Activated T-helper 2 cell treated with anti-CD3 and anti-CD28 coated beads, Interferon-gamma antibody, Interleukin-2, Interleukin-4, amounts not matched to agents 10 μg/mL and 5 μg/mL and 100 μg/mL, durations not matched to agents 14 hours and 24 hours and 36 hours (primary cell): ENCODE measurements at places on chromosomes 3 and 15. TPM values are rescaled to one million over a fixed set of nuclear protein-coding genes. Genes with fewer than 3 reads are reported as not detected.

- H3K4me1 ChIP-seq, result peaks cover 9% of the 10 kb centered on the region
- no peak overlapping the region for H3K27ac ChIP-seq
- no peak overlapping the region for H3K4me3 ChIP-seq
- H3K27me3 ChIP-seq, result no peaks in the 10 kb centered on the region
Observed at GRCh38 chr15:72082176-72082575, 35.8 kb downstream of the MYO9A start.

- no peak overlapping the region for H3K27ac ChIP-seq
- H3K4me1 ChIP-seq, result no peaks in the 10 kb centered on the region
- H3K27me3 ChIP-seq, result no peaks in the 10 kb centered on the region
- no peak overlapping the region for H3K4me3 ChIP-seq
- H3K36me3 ChIP-seq, result no peaks in the 10 kb centered on the region
- no peak for DNase-seq
Observed at GRCh38 chr15:79071901-79072300, 18.7 kb downstream of the RASGRF1 start.

GRCh38 chr15:56916825-56917477, 1.5 kb upstream of the TCF12 start:
- no peak for DNase-seq
- H3K27ac ChIP-seq, result no peak overlapping the region
- H3K36me3 ChIP-seq, result peaks cover 13% of the 10 kb centered on the region
- peak overlapping the region; percentile 78 for H3K4me3 ChIP-seq
- H3K27me3 ChIP-seq, result no peaks in the 10 kb centered on the region

DNA sequence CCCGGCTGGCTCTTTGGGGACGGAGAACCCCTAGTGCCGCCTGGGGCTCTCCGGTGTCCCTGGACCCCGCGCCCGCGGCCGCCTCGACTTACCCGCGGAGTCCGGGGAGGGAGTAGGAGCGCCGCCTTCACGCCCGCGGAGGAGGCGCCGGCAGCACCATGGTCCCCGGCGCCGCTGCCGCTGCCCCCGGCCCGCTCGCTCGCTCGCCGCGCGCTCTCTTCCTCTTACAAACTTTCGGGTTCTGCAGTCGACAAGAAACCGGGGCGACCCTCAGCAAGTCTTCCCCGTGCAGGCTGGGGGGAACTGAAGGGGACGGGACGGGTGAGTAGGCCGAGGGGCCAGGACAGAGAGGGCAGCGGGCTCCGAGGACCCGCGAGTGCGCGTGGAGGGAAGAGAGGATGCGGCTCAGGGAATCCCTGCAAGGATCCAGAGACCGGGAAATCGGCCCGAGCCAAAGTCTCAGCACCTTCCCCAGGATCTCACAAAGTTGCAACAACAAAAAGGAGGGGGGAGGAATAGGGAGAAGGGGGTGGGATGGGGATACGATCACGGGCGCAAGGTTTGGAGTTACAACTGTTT, 2.0 kb downstream of the FOXP1 start:
- peak overlapping the region; percentile 91 for H3K4me3 ChIP-seq
- H3K27ac ChIP-seq, result peak overlapping the region; percentile 95
- H3K36me3 ChIP-seq, result peaks cover 17% of the 10 kb centered on the region
- peaks cover 57% of the 10 kb centered on the region for H3K4me1 ChIP-seq
- no peaks in the 10 kb centered on the region for H3K27me3 ChIP-seq

- H3K27ac ChIP-seq, result no peak overlapping the region
- no peak overlapping the region for H3K4me3 ChIP-seq
Observed at GRCh38 chr15:78220713-78221112, 13.7 kb downstream of the ACSBG1 start.

DNA sequence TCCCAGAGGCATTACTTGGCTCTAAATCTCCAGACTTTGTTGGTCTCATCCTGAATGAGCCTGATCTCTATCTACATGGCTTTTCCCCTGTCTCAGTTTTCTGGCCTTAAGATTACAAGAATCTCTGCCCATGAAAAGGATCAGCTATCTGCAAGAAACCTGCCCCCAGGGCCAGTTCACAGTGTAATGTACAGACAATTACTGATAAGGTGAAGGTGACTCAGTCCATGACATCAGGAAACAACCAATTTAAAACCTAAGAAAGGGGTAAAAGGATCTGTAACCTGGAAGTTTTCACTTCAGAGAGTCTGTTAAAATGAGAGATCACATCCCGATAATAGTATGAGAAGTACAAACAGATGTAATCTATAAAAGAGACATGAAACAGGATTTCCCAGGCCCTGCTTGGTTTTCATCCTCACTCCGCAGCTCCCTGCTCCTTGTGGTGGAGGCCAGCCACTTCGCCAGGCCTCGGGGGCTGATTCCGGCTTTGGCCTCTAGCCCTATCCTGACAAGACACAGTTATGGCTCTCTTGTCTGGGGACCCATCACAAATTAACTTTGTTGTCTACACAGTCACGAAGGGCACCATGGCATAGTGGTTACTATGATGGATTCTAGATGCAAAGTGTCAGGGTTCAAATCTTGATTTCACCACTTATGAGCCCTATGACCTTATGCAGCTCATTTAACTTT, 136.9 kb downstream of the THSD4 start:
- H3K27ac ChIP-seq, result no peak overlapping the region
- H3K4me1 ChIP-seq, result no peaks in the 10 kb centered on the region
- H3K4me3 ChIP-seq, result no peak overlapping the region
- no peaks in the 10 kb centered on the region for H3K36me3 ChIP-seq
- H3K27me3 ChIP-seq, result no peaks in the 10 kb centered on the region

DNA sequence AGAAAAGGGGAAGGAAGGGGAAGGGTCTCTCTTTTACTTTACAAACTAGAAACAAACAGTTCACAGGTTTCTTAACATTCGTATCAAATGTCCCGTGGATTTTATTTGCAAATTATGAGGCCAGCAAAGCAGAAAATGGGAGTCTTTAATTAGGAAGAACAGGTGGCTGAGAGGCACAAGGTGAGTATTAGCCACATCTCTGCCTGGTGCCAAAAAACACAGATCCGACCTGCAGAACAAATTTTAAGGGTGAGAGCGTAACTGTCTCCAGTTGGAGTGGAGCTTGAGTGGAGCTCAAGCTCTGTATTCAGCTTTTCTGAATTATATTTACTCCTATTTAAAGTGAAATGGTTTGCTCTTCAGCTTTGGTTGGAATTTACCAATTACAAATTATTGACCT, 1004.9 kb downstream of the FHIT start:
- DNase-seq, result no peak
- H3K36me3 ChIP-seq, result peaks cover 4% of the 10 kb centered on the region
- no peak overlapping the region for H3K4me3 ChIP-seq

Gene CHL1
- not detected in 2 replicates for total RNA-seq

Gene CTDSPL
- 8.7 and 11.8 TPM in 2 replicates for total RNA-seq

DNA sequence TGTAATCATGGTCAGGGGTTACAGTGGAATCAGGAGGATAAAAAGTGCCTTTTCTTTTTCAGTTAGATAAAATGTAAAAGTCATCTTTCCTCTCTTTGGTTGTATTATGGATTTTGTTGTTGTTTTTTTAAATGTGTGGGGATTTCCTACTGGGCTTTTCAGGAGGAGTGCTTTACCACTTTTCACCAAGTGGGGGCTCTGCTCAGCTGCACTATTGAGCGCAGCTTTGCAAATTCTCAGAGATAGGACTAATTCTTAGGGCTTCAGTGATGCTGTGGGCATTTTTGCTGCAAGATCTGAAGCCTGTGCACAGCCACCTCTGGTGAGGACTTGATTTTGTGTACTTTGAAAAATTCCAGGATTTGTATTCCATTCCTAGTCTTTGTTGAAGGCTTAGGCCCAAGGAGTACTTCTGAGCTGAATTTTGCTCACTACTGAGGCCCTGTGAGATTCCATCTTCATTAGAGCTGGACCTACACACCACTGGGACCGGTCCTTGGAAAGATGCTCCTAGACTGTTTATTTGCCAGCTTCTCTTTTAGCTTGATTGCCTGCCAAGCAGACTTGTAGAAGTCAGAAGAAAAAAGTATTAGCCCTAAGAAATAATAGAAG, 7.5 kb downstream of the GNB5 start:
- no peak overlapping the region for H3K27ac ChIP-seq
- H3K4me3 ChIP-seq, result no peak overlapping the region
- no peaks in the 10 kb centered on the region for H3K27me3 ChIP-seq
- H3K4me1 ChIP-seq, result peaks cover 16% of the 10 kb centered on the region

Gene GLCE
- 2.4 and 2.5 TPM in 2 replicates for total RNA-seq

Gene SLC22A14
- not detected in 2 replicates for total RNA-seq

DNA sequence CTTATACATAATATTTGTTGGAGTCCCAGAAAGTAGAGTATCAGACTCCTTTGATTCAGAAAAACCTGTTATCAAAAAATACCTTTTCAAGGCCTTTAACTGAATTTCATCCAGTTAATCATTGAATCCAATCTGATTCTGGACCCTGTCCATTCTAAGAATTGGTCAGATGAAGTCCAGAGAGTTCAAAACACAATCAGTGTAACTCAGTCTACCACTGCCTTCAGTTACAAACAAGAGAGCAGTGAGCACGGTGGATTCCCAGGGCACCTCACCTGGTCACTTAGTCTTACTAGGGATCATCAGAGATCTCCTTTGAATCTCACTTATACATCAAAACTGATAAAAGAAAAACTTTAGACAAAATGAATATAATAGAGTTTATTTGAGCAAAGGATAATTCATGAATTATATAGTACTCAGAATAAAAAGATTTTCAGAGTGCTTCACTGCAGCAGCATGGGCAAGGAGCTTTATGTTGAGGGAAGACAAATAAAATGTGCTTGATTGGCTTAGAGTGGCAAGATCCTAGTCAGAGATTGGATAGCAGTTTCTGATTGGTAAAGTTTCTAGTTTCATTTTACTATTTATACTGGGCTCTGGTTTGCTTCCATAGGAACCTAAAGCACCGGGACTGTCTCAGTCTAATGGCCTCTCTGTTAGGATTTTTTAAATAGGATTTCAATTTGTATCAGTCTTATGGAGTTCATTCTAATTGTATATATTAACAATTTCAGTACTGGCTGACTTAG, 474.9 kb upstream of the GOLIM4 start:
- no peak for DNase-seq
- H3K36me3 ChIP-seq, result no peaks in the 10 kb centered on the region
- H3K4me3 ChIP-seq, result no peak overlapping the region
- no peaks in the 10 kb centered on the region for H3K4me1 ChIP-seq
- H3K27me3 ChIP-seq, result no peaks in the 10 kb centered on the region

DNA sequence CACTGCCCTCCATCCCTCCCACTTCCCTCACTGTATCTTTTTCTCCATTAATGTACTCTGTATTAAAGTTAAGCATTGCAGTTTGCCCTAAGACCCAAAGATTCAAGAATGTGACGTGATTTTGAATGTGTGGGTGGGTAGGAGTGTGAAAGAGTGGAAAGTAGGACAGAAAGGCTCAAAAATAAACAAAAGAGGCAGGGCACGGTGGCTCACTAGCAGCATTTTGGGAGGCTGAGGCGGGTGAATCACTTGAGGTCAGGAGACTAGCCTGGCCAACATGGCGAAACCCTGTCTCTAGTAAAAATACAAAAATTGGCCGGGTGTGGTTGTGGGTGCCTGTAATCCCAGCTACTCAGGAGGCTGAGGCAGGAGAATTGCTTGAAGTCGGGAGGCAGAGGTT, 18.4 kb downstream of the TFRC start:
- no peaks in the 10 kb centered on the region for H3K27me3 ChIP-seq
- no peak for DNase-seq
- H3K27ac ChIP-seq, result peak overlapping the region; percentile 66
- peaks cover 20% of the 10 kb centered on the region for H3K4me1 ChIP-seq
- no peak overlapping the region for H3K4me3 ChIP-seq

- no peak for DNase-seq
- H3K4me1 ChIP-seq, result no peaks in the 10 kb centered on the region
- H3K36me3 ChIP-seq, result no peaks in the 10 kb centered on the region
- H3K4me3 ChIP-seq, result no peak overlapping the region
- H3K27ac ChIP-seq, result no peak overlapping the region
Observed at GRCh38 chr15:72971766-72972165, 80.5 kb upstream of the NEO1 start.

GRCh38 chr15:89745131-89745530, 5.9 kb downstream of the MESP1 start:
- peaks cover 4% of the 10 kb centered on the region for H3K4me1 ChIP-seq
- peaks cover 17% of the 10 kb centered on the region for H3K27me3 ChIP-seq
- DNase-seq, result no peak
- no peak overlapping the region for H3K4me3 ChIP-seq
- no peaks in the 10 kb centered on the region for H3K36me3 ChIP-seq

Gene MOBP
- 0.14 TPM in 1 of 2 replicates, not detected in the other for total RNA-seq

GRCh38 chr3:27503526-27503925, 19.3 kb upstream of the SLC4A7 start:
- no peak overlapping the region for H3K27ac ChIP-seq
- no peak overlapping the region for H3K4me3 ChIP-seq
- DNase-seq, result no peak
- H3K27me3 ChIP-seq, result no peaks in the 10 kb centered on the region

DNA sequence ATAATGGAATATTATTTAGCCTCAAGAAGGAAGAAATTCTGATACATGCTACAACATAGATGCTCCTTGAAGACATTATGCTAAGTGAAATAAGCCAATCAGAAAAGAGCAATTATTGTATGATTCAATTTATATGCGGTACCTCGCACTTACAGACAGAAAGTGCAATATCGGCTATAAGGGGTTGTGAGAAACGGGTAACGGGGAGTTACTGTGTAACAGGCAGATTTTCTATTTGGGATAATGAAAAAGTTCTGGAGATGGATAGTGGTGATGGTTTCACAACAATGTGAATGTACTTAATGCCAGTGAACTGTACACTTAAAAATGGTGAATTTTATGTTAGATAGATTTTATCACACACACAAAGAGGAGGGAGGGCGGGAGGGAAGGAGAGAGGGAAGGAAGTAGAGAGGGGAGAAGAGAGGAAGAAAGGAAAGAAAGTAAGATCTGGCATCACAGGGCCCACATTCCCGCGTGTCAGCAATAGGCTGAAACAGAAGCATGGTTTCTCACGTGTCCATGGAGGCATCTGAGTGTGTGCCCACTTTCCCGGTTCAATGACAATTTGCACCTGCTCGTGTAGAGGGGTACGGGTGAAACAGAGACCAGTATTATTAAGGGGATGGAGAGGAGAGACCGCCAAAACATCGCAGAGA, 700 bp upstream of the BLM start:
- H3K4me3 ChIP-seq, result peak overlapping the region; percentile 87
- H3K27me3 ChIP-seq, result no peaks in the 10 kb centered on the region
- DNase-seq, result no peak
- peaks cover 32% of the 10 kb centered on the region for H3K36me3 ChIP-seq
- H3K4me1 ChIP-seq, result peaks cover 25% of the 10 kb centered on the region
- peak overlapping the region; percentile 91 for H3K27ac ChIP-seq

Gene CCR9
- total RNA-seq, result not detected in 2 replicates

GRCh38 chr3:177284383-177284881, 87.2 kb upstream of the TBL1XR1 start:
- H3K4me1 ChIP-seq, result peaks cover 23% of the 10 kb centered on the region
- peaks cover 15% of the 10 kb centered on the region for H3K36me3 ChIP-seq
- no peak overlapping the region for H3K27ac ChIP-seq
- H3K4me3 ChIP-seq, result no peak overlapping the region
- no peaks in the 10 kb centered on the region for H3K27me3 ChIP-seq

- no peaks in the 10 kb centered on the region for H3K36me3 ChIP-seq
- no peak for DNase-seq
- H3K4me3 ChIP-seq, result no peak overlapping the region
- H3K4me1 ChIP-seq, result no peaks in the 10 kb centered on the region
- H3K27me3 ChIP-seq, result no peaks in the 10 kb centered on the region
Observed at GRCh38 chr3:1661839-1662238, 436.8 kb upstream of the CNTN4 start.
